ENCODE measurements at places on chromosomes 3 and 15.

- DNase-seq: no peak
Observed at GRCh38 chr3:136093771-136094170, 102.4 kb downstream of the MSL2 start.

DNA sequence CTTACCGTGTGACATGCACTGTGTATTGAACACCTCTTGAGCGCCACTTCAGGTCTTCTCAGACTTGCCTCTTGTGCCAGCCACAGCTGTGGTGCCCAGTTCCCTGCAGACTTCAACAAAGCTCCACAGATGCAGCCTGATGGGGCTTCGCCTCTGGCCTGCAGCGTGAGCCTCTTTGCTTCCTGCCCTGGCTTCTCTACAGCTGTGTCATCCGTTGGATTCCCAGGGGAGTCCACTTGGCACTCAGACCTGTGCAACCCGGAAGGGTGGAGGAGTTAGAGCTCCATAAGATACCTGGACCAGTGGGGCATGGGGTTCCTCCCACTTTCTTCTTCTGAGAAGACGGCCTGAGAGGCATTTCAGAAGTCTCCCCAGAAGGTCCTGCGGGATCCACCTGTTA, 57.7 kb upstream of the BNIP2 start:
- DNase-seq: no peak

DNA sequence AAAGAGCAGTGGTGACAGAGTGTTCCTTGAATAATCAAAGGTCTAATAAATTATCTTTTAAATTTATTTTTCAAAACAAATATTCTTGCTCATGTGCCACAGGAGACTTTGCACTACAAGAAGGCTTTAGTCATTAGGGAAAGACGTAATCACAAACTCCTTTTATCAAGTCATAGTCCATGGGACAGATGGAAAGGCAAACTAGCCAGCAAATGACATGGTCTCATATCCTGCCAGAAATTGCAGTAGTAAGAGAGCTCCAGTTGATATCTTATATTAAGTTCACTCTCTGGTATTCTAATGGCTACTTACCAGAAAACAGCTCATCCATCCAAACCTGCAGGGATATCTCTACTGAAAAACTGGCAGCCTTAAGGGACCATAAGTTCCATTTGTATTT, 225.0 kb upstream of the TP63 start:
- DNase-seq: no peak

GRCh38 chr3:12462159-12462947, 21.9 kb upstream of the TSEN2 start:
- no peak for DNase-seq

- DNase-seq: no peak
Observed at GRCh38 chr3:24793896-24794295, 299.2 kb upstream of the THRB start.

DNA sequence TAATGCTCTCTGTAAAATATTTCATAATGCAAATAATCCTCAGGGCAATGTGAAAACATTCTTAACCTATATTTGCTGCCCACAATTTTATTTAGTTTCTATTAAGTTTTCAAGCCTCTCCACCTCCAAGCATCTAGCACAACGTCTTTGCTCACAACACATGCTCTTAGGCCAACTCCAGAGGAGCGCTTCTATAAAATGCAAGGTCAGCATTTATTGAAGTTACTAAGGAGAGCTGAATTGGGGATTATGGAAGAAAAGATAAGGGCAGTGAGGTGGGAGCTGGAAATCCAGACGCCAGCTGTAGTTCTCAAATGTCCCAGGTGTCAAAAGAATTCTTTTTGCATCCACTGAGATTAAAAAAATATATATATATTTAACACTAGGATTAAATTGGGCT, 996 bp downstream of the RABL3 start:
- DNase-seq: no peak

- DNase-seq: no peak
Observed at GRCh38 chr3:171854649-171855305, 11.6 kb downstream of the TMEM212 start.

GRCh38 chr15:74613089-74613952, 2.3 kb upstream of the CLK3 start:
- DNase-seq: no peak

DNA sequence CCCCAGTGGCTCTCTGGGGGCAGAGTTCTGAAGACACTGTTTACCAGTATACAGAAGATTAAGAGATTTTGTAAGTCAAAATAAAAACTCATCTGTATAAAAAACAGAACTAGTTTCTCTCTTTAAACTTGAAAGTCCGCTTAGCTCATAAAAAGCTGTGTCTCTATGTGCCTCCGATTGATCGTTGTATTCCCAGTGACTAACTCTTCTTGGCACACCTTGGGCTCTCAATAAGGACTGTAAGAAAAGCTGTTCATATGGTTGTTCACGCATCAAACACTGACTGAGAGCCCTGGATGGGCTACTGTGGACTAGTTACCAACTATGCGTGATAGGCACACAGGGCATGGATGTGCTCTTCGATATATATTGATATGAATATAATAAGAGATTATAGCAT, 107.9 kb downstream of the P3H2 start:
- DNase-seq: no peak

DNA sequence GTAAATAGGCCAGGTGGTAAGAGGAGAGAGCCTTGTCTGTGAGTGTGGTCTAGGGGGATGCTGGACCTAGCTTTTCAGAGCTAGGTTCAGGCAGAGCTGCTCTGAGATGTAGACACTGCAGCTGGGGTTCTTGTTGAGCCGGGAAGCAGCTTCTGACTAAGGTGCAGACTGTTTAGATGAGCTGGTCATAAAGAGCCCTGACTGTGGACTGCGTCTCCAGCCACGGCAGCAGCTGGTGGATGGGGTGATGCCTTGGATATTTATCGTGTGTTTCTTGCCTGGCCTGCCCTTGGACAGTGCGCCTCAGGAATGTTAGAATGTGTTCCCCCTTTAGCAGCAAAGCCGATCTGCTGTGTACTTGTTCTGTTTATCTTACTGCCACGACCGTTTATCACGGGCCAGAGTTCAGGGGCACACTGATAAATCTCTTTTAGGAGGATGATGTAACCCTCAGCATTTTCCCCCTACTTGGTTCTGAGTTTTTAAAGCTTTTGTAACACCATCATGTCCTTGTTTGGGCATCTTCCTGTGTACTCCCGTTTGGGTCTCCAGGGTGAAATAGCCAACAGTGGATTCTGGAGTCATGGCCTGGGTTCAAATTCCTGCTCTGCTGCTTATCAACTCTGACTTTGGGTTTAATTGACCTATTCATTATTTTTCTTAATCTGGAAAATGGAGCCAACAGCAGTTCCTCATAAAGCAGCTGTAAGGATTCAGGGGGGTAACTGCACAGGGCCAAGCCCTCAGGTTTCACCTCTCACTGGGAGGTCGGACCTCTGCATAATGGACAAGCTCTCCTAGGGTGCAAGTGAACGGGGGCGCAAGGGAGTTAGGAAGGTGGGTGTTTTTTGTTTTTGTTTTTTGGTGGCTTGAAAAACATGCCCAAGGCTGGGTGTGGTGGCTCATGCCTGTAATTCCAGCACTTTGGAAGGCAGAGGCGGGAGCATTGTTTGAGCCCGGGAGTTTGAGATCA, 51.4 kb downstream of the FLNB start:
- DNase-seq: no peak

DNA sequence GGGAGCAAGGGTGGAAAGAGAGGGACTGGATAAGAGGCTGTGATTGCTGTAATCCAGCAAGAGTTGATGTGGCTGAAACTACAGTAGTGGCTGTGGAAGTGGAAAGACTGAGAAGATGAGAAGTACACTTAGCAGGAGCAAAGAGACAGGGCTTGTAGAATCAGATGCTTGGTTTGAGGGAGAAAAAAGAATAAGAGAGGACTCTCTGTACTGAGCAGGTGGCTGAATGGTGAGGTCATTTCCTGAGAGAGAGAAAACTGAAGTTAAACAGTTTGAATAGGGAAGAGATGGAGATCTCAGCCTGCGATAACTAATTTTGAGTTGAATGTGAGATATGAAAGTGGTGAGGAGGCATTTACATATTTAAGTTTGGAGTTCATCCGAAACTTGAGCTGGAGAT, 95.8 kb upstream of the SLC25A36 start:
- DNase-seq: no peak

DNA sequence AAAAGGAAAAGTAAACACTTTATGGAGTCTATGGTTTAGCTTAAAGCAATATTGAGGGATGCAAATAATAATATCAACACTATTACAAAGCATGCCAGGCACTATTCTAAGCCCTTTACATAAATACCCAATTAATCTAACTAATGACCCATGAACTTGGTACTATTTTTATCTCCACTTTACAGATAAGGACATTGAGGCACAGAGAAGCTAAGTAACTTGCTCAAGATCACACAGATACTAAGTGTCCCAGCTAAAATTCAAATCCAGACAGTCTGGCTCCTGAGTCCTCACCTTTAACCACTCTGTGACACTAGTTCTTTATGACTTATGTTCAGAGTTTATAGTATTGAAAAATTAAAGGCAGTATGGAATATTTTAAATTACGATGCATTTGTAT, 5.6 kb downstream of the MBD4 start:
- no peak for DNase-seq

GRCh38 chr3:50652709-50653108, 22.0 kb upstream of the DOCK3 start:
- peak; percentile 26 for DNase-seq

DNA sequence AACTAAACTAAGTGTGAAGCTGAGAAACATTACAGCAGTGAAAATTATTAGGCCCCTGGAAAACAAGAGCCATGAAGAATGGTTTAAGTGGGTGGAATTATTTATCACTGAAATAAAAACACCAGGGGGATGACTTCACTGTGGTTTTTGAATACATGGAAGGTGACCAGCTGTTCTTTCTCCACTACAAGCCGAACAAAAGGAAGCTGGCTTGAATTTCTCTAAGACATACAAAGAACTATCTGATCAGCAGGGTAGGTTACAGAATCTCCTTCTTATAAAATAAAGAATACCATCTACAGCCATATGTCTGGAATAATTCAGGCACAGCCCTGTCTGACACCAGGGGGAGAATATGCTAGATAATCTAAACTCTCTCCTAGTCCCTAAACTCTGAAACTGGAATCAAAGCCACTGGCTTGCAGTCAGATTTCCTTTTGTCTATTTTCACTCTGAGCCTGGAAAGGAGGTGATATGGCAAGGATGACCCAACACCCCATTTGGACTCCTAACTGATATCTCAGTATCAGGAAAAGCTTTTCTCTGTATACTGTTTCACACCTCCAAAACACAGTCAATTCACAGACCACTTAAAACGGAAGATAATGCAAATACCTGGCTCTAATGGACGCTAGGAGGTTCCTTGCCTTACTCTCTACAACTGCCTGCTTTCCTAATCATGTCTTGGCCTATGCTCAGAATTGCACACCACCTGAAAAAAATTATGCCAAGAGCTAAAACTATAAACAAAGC, 31.2 kb downstream of the SPATA12 start:
- DNase-seq: no peak

DNA sequence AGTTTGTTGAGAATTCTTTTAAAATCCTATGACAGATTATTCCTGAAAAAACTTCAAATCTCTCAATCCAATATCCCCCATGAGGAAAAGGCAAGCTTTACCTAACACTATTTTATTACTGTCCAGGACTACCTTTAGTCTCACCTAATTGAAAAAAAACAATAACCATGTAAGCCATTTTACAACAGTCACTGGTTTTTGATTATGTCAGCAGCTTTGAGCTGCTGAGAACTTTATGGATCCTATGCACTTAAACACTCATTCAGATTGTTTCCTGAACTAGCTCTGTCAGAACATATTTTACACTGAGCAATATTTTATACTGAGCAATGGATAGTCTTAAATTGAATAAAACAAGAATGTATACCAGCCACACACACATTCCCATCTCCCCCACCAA, 79.9 kb downstream of the ZBBX start:
- DNase-seq: no peak

- DNase-seq: no peak
Observed at GRCh38 chr15:74616366-74616939, 817 bp downstream of the CLK3 start.

GRCh38 chr15:37135225-37135624, 34.9 kb upstream of the MEIS2 start:
- DNase-seq: no peak

- no peak for DNase-seq
Observed at GRCh38 chr3:192033246-192033645, 572.3 kb downstream of the PYDC2 start.

DNA sequence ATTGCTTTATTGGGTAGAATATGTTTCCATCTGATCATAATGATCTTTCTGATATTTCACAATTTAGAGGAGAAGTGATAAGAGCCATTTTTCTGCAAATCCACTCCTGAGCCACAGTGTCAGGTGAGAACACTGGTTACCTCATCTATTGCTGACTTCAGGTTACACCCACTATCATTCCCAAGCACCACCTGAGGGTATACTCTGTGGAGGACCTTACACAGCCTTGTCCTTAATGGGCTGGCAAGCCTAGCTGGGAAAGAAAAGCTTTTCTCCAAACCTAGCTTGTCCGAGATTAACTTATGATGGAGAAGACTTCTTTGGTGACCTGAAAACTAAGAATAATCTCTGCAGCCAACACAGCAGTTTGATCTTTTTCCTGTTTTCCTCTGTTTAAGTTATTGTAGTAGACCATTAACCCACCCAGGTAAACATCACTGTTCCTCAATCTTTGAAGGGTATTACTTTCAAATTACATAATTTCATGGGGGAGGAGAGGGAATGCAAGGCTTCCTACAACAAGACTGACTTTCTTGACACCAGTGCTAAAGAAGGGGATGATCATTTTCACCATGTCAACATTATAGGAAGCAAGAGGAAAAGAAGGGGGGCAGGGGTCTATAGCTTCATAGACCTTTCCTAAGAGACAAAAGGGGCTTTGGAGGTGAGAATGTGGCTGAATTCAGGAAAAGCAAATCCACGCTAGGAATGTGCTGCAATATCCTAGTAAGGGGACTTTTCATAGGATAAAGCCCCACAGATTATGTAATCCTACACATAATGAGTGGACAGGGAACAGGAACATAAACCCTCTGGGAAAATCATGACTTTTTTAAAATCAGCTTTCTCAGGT, 1.7 kb downstream of the NCEH1 start:
- DNase-seq: no peak

DNA sequence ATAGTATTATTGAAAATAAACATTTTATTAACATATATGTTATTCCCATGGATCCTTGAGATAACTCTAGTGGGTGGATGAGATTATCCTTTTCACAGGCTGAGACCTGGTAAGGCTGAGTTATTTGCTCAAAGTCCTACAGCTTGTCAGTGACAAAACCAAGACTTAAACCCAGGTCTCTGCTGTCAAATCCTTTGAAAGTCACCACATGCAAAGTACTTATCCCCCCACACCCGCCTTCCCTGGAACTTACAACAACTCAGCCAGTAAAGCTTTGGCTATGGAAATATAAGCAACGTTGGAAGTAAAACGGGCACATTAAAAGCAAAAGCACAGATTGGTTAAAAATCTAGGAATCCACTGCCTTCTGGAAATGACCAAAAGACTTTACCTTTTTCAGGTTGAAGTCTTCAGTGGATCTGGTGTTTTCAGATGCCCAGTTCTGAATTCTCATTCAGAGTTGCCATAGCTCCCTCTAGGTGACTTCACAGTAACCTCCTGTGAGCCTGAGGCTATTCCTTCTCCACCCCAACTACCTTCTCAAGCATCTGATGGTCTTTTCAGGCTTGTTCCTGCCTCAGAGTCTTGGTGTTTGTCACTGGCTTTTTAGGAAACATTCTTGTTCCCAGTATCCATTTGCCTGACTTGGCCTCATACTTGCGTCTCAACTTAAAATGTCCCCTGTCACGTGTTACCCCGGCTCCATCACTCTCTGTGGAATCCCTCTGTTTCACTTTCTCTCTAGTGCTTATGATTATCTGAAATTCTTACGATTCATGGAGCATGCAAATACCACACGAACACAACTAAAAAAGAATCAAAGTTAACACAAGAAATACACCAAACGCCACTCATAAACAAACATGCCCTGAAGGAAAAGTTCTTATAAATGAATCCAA, 131.2 kb downstream of the MAGI1 start:
- DNase-seq: no peak

GRCh38 chr3:194038960-194039359, 97.0 kb upstream of the HES1 start:
- DNase-seq: no peak
